ENCODE measurements at places on chromosomes 6 and 20. TPM values are rescaled to one million over a fixed set of nuclear protein-coding genes. Genes with fewer than 3 reads are reported as not detected.
A peak's percentile ranks its signal among the peaks of the same experiment; 100 is the strongest.

DNA sequence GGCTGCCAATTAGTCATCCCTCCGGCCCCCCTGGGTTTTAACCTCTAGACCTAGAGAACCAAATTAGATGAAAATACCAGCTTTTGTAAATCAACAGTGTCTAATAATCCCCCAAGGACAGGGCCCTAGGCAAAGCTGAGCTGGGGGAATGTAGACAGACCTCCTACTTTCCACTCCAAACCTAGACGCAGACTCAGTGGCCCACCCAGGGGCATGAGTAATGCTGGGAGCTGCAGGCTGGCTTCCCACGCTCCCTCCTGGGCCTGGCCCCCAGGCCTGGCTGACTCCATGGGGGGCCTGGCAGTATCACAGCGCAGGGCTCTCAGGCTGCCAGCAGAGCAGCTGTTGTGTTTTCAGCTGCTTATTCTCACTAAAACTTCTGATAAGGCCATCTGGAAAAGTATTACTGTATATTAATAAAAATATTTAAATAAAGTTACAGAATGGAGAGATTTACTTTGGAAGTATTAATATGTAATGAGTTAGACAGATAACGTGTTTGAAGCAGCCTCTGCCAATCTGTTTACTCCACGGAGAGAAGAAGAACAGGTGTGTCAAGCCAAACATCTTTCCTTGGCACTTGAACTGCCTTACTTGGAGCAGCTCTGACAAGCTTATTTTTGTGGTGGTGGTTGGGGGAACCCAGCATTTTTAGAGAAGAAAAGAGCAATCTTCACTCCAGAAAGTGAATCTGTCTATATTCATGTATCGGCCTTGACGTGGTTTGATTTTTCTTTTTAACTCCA is 144.0 kb upstream of the AGPAT4 start:
- DNase-seq: no peak

DNA sequence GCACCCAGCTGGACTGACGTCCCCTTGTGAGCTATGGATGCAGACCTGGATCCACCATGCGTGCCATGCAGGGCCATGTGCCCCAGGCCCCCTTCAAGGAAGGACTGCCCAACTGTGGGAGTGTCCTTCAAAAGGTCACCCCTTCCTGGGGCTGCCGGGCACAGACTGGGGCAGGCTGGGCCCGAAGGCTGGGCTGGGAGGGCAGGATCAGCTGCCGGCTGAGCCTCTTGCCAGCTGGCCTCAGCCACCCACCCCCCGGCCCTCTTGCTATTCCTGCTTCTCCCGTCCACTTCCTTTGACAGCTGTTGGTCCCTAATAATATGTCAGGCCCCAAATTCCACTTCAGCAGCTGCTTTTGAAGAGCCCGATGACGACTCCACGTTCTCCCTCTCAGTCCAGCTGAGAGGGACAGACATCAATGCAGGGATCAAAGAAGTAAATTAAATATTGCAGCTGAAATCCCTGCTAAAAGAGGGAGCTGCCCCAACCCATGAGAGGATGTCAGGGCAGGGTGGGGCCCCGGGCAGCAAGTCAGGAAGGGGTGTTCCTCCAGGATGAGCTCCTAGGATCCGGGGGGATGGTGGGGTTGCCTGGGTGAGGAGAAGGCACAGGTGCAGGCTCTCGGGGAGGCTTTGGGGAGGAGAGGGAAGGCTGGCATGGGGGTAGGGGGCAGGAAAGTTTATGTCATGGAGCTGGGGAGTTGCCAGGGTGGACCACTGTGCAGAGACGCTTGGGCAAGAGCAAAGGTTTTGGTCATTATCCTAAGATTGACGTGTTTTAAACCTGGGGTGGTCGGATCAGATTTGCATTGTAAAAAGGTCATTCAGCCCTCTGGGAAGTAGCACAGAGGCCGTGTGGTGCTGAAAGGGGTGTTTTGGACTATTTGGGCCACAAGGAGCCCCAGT is 185.0 kb downstream of the ANKRD60 start:
- DNase-seq: no peak

DNA sequence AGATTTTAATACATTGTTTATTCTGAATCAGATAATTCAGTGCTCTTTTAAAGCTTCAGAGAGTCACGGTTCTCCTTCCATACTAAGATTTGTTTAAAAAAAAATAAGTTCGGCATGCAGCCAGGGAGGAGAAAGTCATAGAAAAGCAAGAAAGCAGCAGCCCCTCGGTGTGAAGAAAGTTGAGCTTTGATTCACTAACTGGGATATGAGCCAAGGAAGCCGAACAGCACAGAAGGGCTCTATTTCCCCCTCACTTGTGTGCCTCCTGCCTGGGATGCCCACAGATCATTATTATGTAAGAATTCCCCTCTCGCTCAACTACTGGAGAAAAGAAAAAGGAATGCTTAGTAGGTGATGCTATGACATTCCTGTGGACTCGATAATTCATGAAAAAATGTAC is 69.3 kb upstream of the SYNJ2 start:
- no peak for DNase-seq

GRCh38 chr6:136613477-136613876 is 63.3 kb upstream of the MAP7 start:
- DNase-seq: no peak

DNA sequence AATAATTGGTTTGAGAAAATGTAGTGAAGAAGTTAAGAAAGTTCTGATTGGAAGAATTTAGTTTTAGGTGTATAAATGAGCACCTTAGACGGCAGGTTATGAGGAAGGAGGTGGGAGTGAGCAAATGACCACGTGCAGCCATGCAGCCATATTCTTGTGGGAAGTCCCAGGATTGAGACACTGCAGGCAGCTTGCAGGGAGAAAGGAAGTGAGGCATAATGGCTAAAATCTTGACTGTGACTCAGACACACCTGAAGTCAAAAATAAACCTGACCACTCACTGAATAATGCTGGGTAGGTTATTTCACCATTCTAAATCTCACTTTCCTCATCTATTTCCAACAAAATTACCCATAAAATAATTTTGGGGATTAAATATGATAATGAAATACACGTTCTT is 16.6 kb downstream of the DSE start:
- peak; percentile 89 for DNase-seq

GRCh38 chr6:51093871-51094270 is 275.2 kb downstream of the TFAP2B start:
- DNase-seq: no peak

- no peak for DNase-seq
These were observed 261.9 kb upstream of the ARID1B start for GRCh38 chr6:156515242-156515641.

DNA sequence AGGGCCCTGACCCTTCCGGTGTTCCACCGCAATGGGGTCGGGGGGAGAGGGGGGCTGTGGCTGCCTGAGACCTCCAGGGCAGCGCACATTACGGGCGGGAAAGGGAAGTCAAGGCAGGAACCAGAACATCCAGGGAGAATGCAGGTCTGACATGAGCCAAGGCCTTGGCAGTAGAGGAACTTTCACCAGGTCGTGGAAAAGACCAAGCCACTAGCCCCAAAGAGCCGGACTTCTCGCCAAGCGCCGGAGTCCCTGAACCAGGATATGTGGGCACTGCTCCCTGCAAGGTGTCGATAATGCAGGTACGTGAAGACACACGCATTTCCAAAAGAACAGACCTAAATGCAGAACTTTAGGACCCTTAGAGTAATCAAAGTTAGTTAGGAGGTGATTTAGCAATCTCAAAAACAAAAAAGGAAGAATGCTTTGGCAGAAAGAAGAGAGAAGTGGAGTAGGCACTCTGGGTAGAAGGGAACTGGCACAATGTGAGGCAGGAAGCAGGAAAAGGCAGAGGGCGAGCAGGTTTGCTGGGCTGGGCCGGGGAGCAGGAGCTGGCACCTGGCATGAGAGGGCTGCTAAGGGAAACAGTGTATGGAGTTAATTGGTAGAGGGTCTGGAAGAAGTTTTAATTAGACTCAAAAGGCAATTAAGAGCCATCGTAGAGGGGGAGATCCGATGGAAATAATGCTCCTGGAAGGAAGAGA is 14.3 kb downstream of the POU3F2 start:
- no peak for DNase-seq

DNA sequence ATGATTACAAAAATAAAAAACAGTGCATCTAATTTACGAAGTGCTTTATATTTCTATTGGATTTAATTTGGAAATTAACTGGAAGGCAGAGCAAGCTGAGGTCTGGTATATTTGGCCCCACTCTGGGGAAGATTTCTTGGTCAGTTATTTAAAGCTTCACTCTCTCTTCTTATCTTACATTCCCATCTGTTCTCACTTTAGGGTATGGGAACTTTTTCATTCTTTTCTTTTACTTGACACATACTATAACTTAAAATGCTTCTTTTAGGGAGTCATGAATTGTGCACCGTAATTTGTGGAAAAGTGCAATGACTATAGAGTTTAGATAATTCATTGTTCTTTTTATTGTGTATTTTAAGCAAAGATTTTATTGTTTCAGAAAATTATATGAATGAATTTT is 170.4 kb downstream of the BCKDHB start:
- DNase-seq: no peak

GRCh38 chr20:18729231-18729825 is 84.3 kb upstream of the SCP2D1 start:
- DNase-seq: no peak

DNA sequence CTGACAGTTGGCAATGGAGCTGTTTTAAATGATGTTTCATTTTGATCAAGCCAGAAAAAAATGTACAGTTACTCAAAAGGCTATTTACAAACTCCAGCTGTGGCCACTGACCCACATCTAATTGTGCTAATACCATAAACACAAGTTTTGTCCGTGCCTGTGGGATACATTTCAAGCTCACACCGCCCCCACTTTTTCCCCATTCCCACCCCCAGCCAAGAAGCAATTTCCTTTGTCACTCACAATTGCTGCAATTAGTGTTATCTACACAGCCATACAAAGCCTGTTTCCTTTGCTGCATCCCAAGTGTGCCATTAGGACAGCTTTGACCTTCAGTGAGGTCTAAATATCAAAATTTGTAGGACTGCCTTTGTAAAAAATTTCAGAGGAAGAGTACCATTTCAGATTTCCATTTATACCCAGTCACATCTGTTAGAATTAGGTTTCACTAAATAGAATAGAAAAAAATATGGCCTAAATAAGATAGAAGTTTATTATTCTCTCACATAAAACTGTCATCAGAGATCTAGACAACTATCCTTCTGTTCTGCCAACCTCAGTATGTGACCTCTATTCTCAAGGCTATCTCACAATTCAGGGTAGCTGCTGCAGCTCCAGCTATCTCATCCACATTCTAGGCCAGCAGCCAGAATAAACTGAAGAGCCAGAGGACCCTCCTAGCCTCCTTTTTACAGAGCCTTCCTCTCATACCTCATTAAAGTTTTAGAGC is 202.6 kb downstream of the NFATC2 start:
- no peak for DNase-seq

DNA sequence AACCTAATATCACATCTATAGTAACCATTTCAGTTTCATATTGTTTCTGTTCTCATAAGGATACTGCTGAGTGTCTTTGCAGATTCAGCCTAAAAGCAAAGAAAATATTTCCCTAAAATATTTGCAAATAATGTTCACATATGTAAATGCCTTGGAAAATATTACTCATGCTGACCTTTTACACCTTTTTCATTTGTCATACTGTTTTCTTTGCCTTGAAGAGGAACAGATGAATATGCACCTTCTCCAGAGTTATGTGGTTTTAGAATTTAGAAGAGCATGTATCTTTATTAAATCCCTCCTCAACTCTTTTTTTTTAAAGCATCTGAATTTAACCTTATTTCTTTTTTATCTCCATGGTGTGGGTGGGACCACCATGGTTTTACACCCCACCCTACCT is 32.5 kb downstream of the NDUFAF5 start:
- no peak for DNase-seq

DNA sequence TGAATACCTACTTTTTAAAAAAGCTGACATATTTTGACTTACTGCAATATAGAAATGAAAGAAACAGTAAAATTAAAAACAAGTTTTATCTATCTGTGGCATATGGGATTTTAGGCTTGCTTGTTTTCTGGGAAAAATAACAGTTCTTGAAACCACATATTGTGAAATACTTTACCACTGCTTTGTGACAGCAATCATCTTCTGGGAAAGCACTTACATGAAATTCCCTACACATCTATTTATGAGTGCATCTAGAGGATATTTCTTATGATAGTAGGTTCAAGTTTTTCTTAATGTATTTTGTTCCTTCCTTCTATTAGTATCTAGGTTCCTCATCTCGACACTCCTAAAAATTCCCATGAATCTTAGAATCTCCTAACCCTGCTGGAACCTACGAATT is 75.2 kb downstream of the STXBP5 start:
- no peak for DNase-seq

- no peak for DNase-seq
These were observed 23.1 kb downstream of the USP45 start for GRCh38 chr6:99492092-99492491.

DNA sequence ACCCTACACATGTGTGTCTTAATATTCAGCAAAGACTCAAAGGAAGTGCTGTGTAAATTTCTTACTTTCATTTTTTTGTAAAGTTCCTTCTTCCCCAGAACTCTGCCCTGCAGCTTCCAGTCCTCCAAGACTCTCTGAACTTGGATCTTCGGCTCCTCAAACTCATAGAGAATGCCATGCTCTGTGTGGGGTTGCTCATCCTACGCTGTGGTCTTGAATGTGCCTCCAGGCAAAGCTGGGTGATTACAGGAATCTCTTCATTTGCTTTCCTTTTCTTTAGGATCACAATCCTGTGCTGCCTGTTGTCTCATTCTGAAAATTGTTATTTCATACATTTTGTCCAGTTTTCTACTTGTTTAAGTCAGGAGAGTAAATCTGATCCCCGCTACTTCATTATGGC is 14.5 kb upstream of the CDC5L start:
- DNase-seq: no peak

- no peak for DNase-seq
These were observed 99.4 kb upstream of the ADTRP start for GRCh38 chr6:11878029-11878428.

- DNase-seq: no peak
These were observed 17.0 kb upstream of the HLA-A start for GRCh38 chr6:29925321-29925720.

DNA sequence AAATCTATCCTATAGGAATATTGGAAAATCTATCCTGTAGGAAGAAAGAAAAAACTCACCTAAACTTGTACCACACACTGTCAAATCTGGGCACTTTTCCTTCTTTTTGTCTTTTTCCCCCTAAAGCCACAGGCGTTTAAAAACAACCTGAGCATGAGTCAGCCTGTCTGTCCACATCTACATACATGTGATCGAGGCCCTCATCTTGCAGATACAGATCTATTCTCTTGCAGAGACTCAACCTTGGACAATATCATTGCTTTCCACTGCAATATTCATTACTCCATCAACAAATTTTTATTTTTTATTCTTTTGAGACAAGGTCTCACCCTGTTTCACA is 95.9 kb upstream of the IYD start:
- no peak for DNase-seq

The SLC35F1 gene
- not detected for total RNA-seq

The EEF1E1 gene
- total RNA-seq: 88.8 TPM

The ZNF311 gene
- 0.65 TPM for total RNA-seq

The HRH3 gene
- not detected for total RNA-seq

The LY6G6F gene
- not detected for total RNA-seq

The LPA gene
- total RNA-seq: not detected

The FAXC gene
- 7.2 TPM for total RNA-seq

The CCR6 gene
- not detected for total RNA-seq

The FAM184A gene
- total RNA-seq: 1.2 TPM

The METTL24 gene
- 0.69 TPM for total RNA-seq

The ETV7 gene
- 0.87 TPM for total RNA-seq
